ENCODE measurements at places on chromosomes 7 and 10.

DNA sequence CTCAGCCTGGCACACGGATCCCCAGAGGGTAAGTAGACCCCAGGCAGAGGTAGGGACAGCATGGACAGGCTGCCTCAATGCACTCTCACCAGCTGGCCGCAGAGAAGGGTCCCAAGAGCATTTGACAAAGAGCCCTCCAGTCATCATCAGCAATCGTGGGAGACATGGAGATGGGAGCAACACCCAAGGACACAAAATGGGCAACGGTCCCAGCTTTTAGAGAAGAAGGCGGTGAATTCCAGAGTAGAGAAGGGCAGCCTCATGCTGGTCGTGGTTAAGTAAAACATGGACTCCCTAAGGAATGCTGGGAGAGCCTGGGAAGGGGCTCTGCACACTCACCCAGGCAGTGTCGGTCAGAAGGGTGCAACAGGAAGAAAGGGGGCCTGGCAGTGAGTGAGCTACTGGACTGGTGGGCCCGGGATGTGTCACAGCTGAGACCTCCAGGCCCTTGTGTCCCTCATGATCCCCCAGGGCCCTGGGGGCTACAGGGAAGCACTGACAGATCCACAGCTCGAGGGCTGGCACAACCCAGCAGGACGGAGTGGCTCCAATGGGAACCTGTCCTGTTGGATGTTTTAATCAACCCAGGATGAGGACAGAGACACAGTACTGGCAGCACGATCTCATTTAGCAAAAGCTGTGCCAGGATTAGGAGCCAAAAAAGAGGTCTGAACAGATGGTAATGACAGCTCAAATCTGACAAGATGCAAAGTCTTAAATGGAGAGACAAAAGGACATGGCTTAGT is 147.1 kb downstream of the NEURL1 start:
- DNase-seq, result peak; percentile 86

GRCh38 chr10:21069278-21069677 is 172.2 kb upstream of the NEBL start:
- DNase-seq, result peak; percentile 96

DNA sequence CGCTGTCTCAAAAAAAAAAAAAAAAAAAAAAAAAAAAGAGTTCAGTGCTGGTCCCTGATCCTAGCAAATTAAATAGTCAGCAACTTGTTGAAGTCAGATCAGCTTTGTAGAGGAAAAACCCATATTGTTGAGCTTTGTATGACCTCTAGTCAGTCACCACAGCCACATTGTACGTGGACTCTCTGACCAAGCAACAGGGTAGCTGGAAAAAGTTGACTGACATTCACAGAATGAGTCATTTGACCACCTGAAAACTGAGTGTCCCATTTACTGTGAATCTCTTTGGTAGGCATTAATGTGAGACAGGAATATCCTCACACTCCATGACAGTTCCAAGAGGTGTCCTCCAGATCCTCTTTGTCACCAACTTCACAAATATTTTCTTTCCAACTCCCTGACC is 371.1 kb downstream of the LRRTM3 start:
- DNase-seq, result no peak

- no peak for DNase-seq
Observed at GRCh38 chr7:111752022-111752582, 189.8 kb upstream of the IMMP2L start.

- DNase-seq, result no peak
Observed at GRCh38 chr7:2115760-2116447, 116.8 kb downstream of the MAD1L1 start.

DNA sequence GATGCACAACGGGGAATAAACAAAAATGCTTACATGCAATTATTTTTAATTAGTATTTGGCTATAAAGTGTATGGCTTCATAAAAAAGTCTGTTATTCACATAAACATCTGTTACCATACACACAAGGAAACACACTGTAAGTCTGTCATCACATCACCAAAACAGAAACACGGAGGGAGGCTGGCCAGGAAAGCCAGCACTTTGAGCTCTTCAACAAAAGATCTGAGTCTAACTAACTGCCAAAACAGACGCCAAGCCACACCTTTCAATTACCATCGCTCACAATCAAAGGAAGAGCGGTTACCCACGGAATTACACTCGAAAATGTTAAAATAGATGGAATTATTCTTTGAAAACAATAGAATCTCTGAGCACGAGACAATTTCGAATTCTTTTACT is 49.2 kb upstream of the MGMT start:
- DNase-seq, result no peak

DNA sequence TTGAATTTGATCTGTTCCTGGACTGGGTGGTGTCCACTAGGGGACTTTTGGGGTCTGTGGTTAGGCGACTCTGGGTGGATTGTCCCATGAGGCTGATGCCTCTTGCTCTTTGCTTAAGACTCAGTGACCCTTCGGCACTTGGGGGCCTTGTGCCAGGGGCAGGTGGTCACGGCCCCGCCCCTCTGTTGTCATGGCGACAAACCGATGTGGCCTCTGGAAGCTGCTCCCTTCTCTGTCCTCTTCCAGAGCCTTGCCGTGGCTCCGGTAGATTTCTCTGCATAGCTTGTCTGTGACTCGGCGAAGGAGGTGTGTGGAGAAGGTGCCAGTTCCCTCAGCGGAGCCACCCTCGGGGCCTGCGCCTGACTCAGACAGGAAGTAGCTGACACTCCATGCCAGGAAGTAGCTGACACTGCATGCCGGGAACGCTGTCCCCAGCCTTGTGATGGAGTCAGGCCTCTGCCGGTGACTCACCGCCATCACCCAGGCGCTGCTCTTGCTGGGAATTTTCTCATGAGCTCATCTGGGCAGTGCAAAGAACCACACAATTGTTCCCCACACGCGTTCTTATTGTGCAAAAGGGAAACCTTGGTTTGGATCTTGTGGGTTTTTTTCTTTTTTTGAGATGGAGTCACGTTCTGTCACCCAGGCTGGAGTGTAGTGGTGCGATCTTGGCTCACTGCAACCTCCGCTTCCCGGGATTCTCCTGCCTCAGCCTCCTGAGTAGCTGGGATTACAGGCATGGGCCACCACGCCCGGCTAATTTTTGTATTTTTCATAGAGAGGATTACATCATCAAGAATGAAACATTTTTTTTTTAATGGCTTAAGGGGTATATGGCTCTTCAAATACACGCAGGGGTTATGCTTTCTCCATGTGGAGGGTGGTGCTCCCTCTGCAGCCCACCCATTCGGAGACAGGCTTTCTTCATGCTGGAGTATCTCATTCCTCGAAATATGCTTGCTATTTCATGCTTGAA is 72.6 kb downstream of the PFKFB3 start:
- DNase-seq, result no peak

DNA sequence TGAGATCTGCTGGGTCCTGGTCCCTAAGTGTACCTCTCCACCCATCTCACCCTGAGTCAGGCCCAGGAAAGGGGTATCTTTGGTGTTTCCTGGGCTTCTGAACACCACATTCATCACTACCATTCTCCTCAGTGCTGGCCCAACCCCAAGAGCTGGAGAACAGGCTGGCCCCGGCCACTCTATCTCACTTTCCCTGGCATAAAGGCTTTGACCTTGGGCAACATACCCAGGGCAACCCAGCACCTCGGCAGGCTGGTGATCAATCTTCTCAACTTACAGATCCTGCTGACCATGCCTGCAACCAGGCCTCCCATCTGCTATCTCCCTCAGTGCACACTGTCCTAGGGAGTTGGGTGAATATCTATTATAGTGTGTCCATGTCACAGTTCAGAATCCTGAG is 2.1 kb downstream of the VSIR start:
- DNase-seq, result no peak

DNA sequence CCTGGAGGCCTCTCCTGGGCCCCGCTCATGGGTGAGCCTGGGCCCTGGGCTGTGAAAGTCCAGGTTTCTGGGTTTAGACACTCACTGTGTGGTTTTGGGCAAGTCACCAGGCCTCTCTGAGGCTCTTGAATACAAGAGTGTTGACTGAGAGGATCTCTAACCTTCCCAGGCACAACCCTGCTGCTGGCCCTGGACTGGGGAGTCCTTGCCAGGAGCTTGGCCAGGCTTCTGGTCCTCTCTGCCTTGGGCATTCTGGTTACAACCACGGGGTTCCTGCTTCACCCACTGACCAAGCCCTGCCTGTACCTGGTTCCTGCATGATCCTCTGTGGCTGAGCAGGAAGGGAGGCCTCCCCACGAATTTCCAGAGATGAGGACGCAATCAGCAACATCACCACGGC is 63.6 kb upstream of the COL13A1 start:
- peak; percentile 37 for DNase-seq

DNA sequence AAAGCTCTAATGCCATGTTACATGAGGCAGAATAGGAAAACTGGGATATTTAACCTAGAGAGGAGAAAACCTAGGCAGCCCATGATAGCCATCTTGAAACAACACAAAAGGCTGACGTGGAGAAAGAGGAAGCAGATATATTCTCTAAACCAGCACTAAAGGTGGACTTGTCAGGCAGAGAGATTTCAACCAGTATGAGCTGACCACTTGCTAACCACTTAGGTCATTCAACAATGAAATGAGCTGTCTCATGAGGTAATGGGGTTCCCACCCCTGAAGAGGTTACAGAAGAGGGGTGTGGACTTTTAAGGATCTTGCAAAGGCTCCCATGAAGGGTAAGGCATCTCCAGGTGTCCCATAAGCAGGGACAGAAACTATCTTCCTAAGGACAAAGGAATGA is 26.8 kb upstream of the EGR2 start:
- DNase-seq, result no peak

DNA sequence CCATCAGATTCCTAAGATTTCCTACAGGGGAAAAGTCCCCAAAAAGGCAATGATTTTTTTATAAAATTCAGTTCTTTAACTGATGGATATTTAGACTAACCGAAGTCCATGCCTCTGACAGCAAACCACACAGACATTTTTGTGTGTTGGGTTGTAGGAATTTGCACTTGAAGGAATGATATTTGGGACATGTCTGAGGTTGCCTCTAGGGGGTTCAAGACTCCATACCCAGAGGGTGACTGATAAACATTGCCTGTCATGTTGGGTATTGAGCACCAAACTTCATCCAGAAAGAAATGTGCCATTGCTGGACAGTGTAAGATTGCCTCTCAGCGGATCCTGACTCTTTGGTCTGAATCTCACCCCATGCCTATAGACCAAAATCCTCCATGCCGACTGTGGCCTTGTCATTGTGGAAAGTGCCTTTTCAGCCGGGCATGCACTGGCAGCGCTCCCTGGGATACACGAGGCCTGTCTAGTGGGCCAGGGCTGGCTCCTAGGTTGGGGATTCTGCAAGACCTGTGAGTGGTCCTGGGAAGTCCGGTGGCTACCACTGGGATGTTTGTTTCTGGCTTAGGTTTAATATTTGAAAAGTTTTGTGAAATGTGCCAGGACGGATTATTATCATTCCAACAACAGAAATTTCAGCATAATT is 252.9 kb downstream of the WDR37 start:
- DNase-seq, result no peak

DNA sequence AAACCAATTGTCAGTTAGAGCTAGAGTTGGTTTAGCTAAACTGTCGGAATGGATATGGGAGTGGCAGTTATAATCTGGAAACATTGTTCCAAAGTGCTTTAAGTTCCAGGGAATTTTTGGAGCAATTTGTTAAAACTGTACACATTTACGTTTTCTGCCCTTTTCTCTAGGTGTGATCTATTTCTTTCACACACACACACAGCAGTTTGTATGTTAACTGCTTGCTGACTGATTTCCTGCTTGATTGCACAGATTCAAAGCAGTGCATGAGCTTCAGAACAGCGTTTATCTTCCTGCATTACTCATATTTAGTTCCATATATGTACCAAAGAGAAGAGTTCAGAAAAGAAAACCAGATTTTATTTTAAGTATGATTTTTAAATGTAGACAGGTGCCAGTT is 57.9 kb downstream of the MGMT start:
- no peak for DNase-seq

DNA sequence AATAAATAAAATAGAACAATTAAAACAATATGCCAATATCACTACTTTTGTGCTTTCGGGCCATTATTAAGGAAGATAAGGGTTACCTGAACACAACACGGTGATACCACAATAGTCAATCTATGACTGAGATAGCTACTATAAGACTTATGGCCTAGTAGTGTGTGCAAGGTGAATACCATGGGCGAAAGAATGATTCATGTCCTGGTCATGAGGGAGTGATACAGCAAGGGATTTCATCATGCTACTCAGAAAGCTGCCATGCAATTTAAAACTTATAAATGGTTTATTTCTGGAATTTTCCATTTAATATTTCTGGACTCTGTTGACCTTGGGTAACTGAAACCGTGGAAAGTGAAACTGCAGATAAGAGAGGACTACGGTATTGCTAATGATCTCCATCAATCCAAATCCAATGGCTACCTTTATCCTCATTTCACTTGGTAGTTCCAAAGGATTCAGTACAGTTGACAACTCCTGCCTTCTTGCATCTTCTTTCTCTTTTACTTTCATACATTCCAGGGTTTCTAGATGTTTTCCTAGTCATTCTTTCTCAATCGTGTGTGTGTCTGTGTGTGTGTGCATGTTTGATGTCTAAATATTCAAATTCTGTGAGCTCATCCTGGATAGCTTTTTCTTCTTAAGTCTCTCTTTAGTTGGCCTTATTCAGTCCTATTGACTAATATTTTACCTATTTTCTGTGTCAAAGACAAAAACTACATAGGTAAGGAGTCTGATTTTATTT is 100.5 kb upstream of the MAGI2 start:
- DNase-seq, result no peak

DNA sequence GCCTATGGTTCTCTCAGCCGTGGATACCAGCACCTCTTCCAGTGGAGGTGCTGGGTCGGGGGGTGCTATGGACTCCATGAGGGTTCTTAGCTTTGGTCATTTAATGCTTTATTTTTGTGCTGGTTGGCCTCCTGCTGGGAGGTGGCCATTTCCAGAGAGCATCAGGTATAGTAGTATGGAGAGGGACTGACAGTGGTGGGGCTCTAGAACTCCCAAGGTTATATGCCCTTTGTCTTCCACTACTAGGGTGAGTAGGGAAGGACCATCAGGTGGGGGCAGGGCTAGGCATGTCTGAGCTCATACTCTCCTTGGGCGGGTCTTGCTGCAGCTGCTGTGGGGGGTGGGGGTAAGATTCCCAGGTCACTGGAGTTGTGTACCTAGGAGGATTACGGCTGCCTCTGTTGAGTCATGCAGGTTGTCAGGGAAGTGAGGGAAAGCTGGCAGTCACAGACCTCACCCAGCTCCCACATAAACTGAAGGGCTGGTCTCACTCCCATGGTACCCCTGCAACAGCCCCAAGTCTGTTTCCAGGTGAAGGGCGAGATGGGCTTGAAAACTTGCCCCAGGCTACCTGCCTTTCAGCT is 763.2 kb upstream of the LRRTM3 start:
- DNase-seq, result no peak

DNA sequence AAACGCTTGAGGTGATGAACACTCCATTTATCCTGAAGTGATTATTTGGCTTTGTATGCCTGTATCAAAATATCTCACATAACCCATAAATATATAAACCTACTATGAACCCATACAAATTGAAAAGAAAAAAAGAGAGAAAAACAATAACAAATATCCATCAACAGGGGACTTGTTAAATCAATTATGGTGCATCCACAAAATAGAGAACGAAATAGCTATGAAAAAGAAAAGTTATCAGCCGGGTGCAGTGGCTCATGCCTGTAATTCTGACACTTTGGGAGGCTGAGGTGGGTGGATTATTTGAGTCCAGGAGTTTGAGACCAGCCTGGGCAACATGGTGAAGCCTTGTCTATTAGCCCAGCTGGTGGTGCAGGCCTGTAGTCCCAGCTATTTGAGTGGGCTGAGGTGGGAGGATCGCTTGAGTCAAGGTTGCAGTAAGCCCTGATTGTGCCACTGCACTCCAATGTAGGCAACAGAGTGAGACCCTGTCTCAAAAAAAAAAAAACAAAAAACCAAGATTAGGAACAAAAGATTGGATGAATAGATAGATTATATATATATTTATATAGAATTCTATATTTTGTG is 30.6 kb upstream of the IFRD1 start:
- no peak for DNase-seq

All from cerebellar nuclear complex (tissue), 1 donor.